M059J (cell line): ENCODE measurements at places on chromosomes 6 and 20.

DNA sequence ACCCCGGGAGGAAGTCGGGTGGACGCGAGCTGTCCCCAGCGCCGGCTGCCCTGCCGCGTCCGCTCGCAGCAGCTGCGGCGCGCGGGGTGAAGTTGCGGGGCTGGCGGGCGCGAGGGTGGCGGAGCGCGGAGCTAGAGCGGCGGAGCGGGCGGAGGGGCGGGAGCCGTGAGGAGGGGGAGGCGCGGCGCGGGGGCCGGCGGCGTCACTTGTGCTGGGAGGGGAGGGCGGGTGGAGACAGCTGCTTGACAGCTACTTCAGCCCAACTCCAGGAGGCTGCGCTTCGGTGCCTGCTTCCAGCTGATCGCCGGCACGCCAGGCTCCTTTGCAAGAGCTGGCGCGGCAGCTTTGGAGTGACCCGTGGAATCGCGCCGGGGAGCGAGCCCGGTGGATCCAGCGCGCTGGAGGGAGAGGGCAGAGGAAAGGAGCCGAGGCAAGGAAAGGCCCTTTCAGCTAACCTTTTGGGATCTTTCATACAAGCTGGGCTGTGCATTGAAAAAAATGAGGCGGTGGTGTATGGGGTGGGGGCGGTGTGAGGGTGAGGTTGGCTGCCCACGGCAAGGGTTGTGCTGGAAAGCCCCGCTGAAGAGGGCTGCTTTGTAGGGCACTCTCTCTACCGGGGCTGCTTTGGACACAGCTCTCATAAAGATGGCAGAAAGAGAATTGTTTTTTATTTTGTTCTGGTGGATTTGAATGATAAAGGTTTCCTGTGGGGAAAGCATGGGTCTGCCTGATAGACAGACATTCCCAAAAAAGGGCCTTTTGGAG, 24.6 kb downstream of the RIPOR2 start:
- DNase-seq, result peak; percentile 74

- DNase-seq, result peak; percentile 52
Measured at GRCh38 chr6:18978337-18979128, 591.4 kb downstream of the RNF144B start.

GRCh38 chr6:21033575-21034026, 499.3 kb downstream of the CDKAL1 start:
- peak; percentile 60 for DNase-seq

- DNase-seq, result peak; percentile 93
Measured at GRCh38 chr6:134420614-134421181, 102.8 kb upstream of the SGK1 start.
